ENCODE measurements at places on chromosomes 5 and 9.

GRCh38 chr5:146072595-146072994, 32.8 kb downstream of the PLAC8L1 start:
- no peak for DNase-seq

GRCh38 chr5:33936381-33937016, at the start of gene RXFP3:
Gene RXFP3, plus strand, starts transcription at chr5:33936386. Its CDS starts 355 bp downstream, at chr5:33936741.
- no peak for DNase-seq

DNA sequence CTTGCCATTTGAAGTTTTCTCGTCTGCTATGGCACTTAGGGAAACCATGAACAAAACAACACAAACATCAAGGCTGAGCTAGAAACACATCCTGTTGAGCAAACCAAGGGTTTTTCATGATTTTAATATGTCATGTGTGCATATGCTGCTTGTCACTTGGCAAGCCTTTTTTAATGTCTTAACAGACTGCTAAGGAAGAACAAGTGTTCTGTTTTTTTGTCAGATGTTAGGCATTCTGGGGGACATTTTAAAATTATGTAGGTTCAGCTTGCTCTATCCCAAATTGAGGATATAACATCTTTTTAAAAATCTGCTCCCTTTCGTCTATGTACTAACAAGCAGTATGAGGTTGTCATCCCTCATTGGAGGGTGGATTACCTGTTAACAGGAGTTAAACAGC, 150.3 kb downstream of the HTR1A start:
- no peak for DNase-seq

- DNase-seq, result no peak
Measured at GRCh38 chr5:75031366-75031765, 21.0 kb downstream of the GCNT4 start.

DNA sequence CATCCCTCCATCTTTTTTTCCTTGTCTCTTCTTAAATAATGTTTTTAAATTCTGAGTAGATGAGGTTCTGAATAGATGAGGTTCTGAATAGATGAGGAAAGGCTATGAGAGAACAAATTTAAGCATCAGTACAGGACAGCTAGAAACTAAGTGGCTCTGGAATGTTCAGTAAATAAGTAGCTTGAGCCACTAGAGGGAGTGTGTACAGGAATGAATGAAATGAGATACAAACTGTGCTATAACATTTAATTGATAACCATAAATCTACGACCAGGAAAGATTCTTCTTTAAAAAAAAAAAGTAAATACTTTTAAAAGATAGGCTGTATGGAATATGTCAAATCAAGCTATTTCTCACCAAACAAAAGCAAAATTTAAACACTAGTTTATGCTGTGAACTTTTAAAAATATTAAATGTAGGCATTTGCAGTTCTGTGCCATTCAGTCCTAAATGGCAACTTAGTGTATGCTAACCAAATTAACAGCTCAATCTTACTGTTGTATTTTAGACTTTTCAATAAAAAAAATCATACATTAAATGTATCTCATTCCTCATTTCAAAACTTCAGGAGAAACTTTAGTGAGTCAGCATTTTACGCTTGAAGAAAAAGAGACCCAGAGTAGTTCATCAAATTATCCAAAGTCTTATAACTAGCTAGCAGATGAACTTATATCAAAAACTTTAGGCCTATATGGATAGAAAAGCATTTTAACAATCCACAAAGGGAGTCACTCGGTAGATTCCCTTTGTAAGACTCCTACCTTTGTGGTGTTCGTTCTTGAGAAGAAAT, 70.4 kb upstream of the SNX2 start:
- DNase-seq, result no peak

- DNase-seq, result no peak
Measured at GRCh38 chr9:105254226-105254625, 9.8 kb downstream of the SLC44A1 start.

DNA sequence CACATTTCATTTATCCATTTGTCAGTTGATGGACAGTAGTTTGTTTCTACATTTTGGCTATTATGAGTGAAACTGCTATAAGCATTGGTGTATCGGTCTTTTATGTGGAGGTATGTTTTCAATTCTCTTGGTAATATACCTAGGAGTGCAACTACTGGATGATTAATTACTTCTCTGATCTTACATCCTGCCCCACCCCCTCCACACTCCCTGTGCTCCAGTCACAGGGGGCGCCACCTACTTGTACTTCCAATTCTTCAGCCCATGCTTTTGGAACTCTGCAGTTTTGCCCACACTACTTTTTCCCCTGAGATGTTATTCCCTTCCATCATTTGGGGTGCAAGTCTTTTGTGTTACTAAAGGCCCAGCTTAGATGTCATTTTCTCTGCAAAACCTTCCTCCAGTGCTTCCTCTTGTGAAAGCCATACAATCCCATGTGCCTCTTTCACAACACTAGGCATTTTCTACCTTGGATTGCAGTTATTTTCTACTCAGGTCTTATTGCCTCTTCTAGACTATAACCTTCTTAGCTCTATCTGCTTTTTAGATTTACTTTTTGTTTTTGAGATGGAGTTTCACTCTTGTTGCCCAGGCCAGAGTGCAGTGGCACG, 42.1 kb downstream of the SEC61B start:
- no peak for DNase-seq

All from activated CD8-positive, alpha-beta memory T cell treated with anti-CD3 and anti-CD28 coated beads for 48 hours (primary cell).